ENCODE measurements at places on chromosomes 4 and X. TPM values are rescaled to one million over a fixed set of nuclear protein-coding genes. Genes with fewer than 3 reads are reported as not detected.

Gene VSIG4
- not detected for total RNA-seq

- no peak overlapping the region for H3K27ac ChIP-seq
- H3K4me3 ChIP-seq, result no peak overlapping the region
- no peaks in the 10 kb centered on the region for H3K36me3 ChIP-seq
Observed at GRCh38 chrX:39242187-39242586, 440.9 kb downstream of the MID1IP1 start.

Gene EFNB1
- 4.6 TPM for total RNA-seq

Gene TMEM150C
- not detected for total RNA-seq

Gene PCSK1N
- total RNA-seq, result not detected

DNA sequence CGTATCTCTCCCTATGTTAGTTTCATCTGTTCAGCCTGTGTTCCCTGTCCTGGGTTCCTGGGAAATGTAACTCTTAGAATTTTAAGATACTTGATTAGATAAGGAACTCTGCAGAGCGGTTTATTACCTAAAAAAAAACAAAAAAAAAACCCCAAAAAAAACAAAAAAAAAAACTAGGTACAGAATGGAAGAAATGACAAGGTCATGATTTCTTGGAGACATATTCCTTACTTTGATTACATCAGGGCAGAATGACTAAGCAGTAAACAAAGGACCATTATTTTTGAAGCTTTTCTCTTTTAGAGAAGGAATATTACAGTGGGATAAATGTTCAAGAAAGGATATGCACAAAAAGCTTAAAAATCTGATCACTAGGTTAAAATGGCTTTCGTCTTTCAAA, 171.8 kb downstream of the ARAP2 start:
- H3K4me3 ChIP-seq, result no peak overlapping the region
- no peaks in the 10 kb centered on the region for H3K36me3 ChIP-seq
- H3K4me1 ChIP-seq, result no peaks in the 10 kb centered on the region

- no peak overlapping the region for H3K4me3 ChIP-seq
- no peaks in the 10 kb centered on the region for H3K27me3 ChIP-seq
- no peaks in the 10 kb centered on the region for H3K36me3 ChIP-seq
- no peaks in the 10 kb centered on the region for H3K4me1 ChIP-seq
- no peak for DNase-seq
Observed at GRCh38 chr4:75004755-75005668, 72.1 kb downstream of the PARM1 start.

Gene KLF3
- total RNA-seq, result 12.9 TPM

- H3K27ac ChIP-seq, result no peak overlapping the region
- no peaks in the 10 kb centered on the region for H3K4me1 ChIP-seq
- H3K36me3 ChIP-seq, result no peaks in the 10 kb centered on the region
- H3K4me3 ChIP-seq, result no peak overlapping the region
Observed at GRCh38 chr4:176053785-176054184, 11.9 kb upstream of the WDR17 start.

GRCh38 chr4:3321295-3321889, 28.6 kb downstream of the RGS12 start:
- no peak overlapping the region for H3K4me3 ChIP-seq
- peak overlapping the region; percentile 73 for H3K27ac ChIP-seq
- peaks cover 8% of the 10 kb centered on the region for H3K36me3 ChIP-seq
- DNase-seq, result no peak
- H3K4me1 ChIP-seq, result peaks cover 9% of the 10 kb centered on the region
- H3K27me3 ChIP-seq, result no peaks in the 10 kb centered on the region

GRCh38 chrX:31547416-31547815, 475.6 kb upstream of the FTHL17 start:
- H3K4me3 ChIP-seq, result no peak overlapping the region
- no peak overlapping the region for H3K27ac ChIP-seq
- peaks cover 42% of the 10 kb centered on the region for H3K4me1 ChIP-seq
- DNase-seq, result no peak

DNA sequence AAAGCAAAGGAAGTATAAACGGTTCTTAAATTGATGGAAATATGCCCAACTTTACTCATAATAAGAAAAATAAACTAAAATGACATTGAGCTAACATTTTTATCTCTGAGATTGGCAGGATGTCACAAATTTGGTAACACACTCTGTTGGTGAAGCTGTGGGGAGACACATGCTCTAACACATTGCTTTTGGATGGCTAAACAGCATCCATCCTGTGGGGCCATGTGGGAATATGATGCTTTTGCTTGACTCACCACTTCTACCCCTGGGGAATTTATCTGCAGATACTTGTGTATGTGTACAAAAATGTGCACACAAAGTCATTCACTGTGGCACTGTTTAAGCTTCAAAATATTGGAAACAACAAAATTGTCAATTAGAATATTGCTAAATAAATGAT, 100.2 kb downstream of the ANAPC4 start:
- no peak for DNase-seq
- H3K36me3 ChIP-seq, result no peaks in the 10 kb centered on the region
- no peak overlapping the region for H3K4me3 ChIP-seq
- no peaks in the 10 kb centered on the region for H3K4me1 ChIP-seq

DNA sequence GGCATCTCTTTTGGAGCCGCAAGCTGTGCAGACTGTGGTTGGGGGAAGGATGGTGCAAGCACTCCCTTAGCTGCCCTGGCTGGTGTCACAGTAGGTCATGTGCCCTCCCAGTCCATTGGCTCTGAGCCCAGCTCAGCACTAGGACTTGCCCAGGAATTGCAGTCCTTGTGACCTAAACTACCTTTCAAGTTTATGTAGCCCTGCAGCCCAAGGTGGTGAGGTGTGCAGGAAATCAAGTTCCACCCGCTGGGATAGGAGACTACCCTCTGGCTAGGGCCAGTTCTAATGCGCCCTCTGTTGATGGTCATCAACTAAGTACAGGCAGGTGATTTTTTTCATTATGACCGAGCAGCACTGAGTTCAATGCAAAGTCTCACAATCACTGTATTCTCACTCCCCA, 335.2 kb downstream of the UBE2NL start:
- DNase-seq, result no peak
- H3K27me3 ChIP-seq, result no peaks in the 10 kb centered on the region
- no peak overlapping the region for H3K27ac ChIP-seq
- no peaks in the 10 kb centered on the region for H3K36me3 ChIP-seq
- no peaks in the 10 kb centered on the region for H3K4me1 ChIP-seq
- H3K4me3 ChIP-seq, result no peak overlapping the region

Gene CCDC110
- total RNA-seq, result not detected

DNA sequence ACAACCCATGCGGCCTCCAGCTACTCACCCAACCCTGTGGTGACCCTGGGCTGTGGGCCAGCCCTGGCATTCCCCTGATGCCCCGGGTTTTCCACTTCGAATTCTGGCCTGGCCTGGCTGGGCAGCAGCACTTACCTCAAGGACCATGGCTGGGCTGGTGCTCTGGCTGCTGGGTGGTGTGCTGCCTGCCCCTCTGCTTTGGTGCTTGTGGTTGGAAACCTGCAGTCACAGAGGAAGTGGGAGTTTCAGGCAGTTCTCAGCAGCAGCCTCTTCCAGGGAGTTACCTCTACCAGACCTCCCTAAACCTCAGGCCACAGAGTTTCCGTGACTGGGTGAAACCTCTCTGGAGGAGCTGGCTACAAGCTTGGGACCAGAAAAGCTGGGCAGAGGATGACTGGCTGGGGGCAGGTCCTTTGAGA, at the start of gene CXCR3:
Gene CXCR3, minus strand, starts transcription at position 209 of the 419 bp plus-strand sequence. Its CDS starts 62 bp downstream, at position 147.
- H3K27me3 ChIP-seq, result peaks cover 3% of the 10 kb centered on the region
- no peak for DNase-seq
- no peaks in the 10 kb centered on the region for H3K36me3 ChIP-seq
- no peak within 1 kb of the TSS for H3K4me3 ChIP-seq

DNA sequence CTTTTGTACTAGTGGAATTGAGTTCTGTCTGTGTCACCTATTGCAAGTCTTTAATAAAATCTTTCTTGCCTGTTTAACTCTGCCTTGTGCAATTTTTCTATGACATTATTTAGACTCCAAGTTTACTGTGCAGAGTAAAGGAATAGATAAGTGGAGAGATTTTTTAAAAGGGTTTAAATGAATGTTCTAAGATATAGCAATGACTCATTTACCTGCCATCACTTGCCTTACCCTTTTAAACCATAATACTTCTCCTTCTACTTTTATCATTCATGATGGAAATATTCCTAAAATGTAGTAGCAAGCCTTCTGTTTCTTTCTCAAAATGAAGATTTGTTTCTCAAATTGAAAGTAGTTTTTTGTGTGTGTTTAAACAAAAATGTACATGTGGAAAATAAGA, 782.8 kb upstream of the MAGEB2 start:
- H3K4me1 ChIP-seq, result peaks cover 10% of the 10 kb centered on the region
- H3K27ac ChIP-seq, result no peak overlapping the region
- H3K27me3 ChIP-seq, result no peaks in the 10 kb centered on the region
- DNase-seq, result no peak
- H3K36me3 ChIP-seq, result no peaks in the 10 kb centered on the region

DNA sequence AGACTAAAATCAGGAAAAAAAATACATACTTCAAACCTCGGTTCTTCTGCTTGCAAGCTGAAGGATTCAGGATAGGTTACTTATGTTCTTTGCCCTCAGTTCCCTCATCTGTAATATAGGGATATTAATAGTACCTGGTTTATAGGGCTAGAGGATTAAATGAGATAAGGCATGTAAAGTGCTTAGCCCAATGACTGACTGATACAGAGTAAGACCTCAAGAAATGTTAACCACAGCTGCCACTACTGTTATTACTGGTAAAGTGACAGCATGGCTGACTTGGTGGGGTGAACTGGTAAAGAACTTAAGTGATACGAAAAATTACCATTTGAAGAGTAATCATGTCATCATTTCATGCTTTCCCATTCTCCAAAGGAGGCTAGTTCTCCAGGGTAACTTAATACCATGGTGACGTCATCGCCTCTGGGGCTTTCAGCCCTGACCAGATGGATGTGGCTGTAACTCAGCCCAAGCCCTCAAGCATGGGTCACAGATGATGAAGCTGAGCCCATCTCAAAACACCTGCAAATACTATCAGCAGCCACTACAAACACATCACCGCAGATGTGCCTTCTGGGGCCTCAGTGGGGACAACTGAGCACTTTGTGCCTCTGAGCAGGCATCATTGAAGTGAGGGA, 44.5 kb upstream of the SCML1 start:
- no peak overlapping the region for H3K4me3 ChIP-seq
- H3K4me1 ChIP-seq, result peaks cover 20% of the 10 kb centered on the region
- peak; percentile 58 for DNase-seq
- peaks cover 4% of the 10 kb centered on the region for H3K27me3 ChIP-seq
- H3K27ac ChIP-seq, result no peak overlapping the region
- H3K36me3 ChIP-seq, result no peaks in the 10 kb centered on the region

Gene ATOH1
- not detected for total RNA-seq

Gene NKAP
- total RNA-seq, result 7.3 TPM

DNA sequence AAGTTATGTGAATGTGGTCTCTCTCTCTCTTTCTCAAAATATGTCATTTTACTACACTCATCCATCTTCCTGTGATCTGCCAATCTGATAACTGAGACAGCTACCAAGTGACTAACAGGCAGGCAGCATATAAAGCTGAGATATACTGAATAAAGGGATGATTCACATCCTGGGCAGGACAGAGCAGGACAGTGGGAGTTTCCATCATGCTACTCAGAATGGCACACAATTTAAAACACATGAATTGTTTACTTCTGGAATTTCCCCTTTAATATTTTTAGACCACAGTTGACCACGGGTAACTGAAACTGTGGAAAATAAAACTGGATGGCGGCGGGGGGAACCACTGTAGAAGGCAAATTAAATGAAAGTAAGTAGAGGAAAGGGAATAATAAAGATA, 58.6 kb upstream of the DCTD start:
- H3K4me3 ChIP-seq, result peak overlapping the region; percentile 79
- H3K27me3 ChIP-seq, result no peaks in the 10 kb centered on the region
- 0 out of 2 replicates have a peak, but pooled peaks cover 3% of the 10 kb centered on the region for H3K36me3 ChIP-seq
- H3K27ac ChIP-seq, result peak overlapping the region; percentile 89

GRCh38 chr4:28386776-28387175, 1526.1 kb downstream of the STIM2 start:
- H3K4me1 ChIP-seq, result peaks cover 42% of the 10 kb centered on the region
- no peak for DNase-seq
- peak overlapping the region; percentile 0 for H3K4me3 ChIP-seq
- no peak overlapping the region for H3K27ac ChIP-seq
- H3K27me3 ChIP-seq, result no peaks in the 10 kb centered on the region
- H3K36me3 ChIP-seq, result no peaks in the 10 kb centered on the region

Gene GUCY1A1
- total RNA-seq, result not detected

GRCh38 chr4:182547435-182547834, 304.2 kb downstream of the TENM3 start:
- H3K36me3 ChIP-seq, result peaks cover 4% of the 10 kb centered on the region
- no peak overlapping the region for H3K27ac ChIP-seq
- no peak for DNase-seq
- peaks cover 47% of the 10 kb centered on the region for H3K4me1 ChIP-seq
- H3K4me3 ChIP-seq, result no peak overlapping the region

Gene CHIC2
- 34.1 TPM for total RNA-seq

DNA sequence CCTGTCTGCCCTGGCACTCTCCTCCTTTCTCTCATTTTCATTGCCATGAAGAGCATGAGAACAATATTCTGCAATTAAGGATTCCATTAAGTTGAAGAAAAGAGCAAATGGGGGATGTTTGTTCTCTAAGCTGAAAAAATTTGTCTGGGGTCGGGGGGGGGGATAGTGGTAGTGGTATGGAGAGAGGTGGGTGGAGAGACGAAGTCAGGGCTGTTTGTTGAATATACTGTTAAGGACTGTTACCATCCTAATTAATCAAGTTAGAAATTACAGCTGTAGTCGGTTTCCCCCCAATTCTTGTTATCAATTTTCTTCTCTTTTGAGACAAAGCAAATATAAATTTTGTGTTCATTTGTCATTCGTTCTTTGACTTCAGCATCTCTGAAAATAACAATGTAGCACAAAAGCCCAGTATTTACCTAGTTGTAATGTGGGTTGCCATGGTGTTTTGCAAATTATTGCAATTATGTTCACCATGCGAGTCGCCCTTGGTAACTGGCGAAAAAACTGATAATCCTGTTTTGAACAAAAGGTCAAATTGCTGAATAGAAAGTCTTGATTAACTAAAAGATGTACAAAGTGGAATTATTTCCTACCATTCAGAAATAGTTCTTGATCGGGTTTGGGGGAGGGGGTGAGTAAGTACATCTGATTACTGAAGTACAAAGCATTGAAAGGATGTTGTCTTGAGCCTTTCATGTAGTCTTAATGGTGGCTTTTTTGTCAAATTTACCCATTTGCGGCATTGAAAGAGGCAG, 139.1 kb downstream of the ARX start:
- DNase-seq, result no peak
- H3K27me3 ChIP-seq, result no peaks in the 10 kb centered on the region
- no peak overlapping the region for H3K4me3 ChIP-seq

Gene CAPN6
- total RNA-seq, result not detected

DNA sequence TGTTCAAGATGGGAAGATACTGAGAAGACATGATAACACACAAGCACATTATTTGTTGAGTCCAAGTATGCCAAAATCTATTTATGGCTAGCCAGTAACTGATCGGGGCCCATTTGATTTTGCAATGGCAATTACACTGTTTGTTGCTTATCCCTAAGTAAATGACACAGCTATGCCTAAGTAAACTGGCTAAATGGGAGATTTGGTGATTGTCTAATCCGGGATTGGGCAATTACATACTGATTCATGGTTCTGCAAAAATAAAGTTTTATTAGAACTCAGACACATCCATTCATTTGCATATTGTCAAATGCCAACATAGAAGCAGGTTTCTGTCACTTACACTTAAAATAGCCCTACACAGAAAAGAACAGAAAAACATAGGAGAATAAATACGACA, 140.2 kb upstream of the TBL1X start:
- peaks cover 31% of the 10 kb centered on the region for H3K4me1 ChIP-seq
- H3K27me3 ChIP-seq, result peaks cover 2% of the 10 kb centered on the region
- no peak overlapping the region for H3K4me3 ChIP-seq
- H3K36me3 ChIP-seq, result no peaks in the 10 kb centered on the region

GRCh38 chr4:88802585-88803286, 105.1 kb upstream of the NAP1L5 start:
- peak overlapping the region; percentile 80 for H3K27ac ChIP-seq
- no peaks in the 10 kb centered on the region for H3K27me3 ChIP-seq
- no peak overlapping the region for H3K4me3 ChIP-seq
